SK-N-SH (cell line): ENCODE measurements at places on chromosomes 16 and 17.
A peak's percentile ranks its signal among the peaks of the same experiment; 100 is the strongest.

- DNase-seq = no peak
- H3K36me3 ChIP-seq = no peaks in the 10 kb centered on the region
- H3K27ac ChIP-seq = no peak overlapping the region
- H3K4me1 ChIP-seq = no peaks in the 10 kb centered on the region
Observed at GRCh38 chr16:52781005-52781630, 234.2 kb upstream of the TOX3 start.

DNA sequence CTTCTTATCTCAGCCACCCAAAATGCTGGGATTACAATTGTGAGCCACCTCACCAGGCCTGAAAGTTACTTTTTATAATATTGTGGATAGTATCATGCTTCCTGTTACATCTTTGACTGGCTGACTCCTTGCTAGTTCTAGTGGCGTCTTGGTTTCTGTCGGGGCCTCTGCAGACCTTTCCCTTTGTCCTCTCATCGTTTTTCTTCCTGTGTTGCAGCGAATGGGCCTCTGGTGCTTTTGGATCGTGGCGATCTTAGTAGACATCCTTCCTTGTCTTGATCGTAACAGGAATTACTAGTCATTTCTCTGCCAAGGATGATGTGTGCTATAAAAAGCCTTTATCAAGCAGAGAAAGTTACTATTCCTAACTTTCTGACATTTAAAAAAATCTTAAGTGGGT lies 20.8 kb downstream of the ASPSCR1 start:
- no peaks in the 10 kb centered on the region for H3K27me3 ChIP-seq
- peaks cover 9% of the 10 kb centered on the region; the same call in 1 of the 2 replicates for H3K36me3 ChIP-seq
- H3K4me1 ChIP-seq = peaks cover 8% of the 10 kb centered on the region
- no peak overlapping the region for H3K27ac ChIP-seq

GRCh38 chr16:1526608-1527555 lies 6.6 kb upstream of the TMEM204 start:
- H3K27me3 ChIP-seq = no peaks in the 10 kb centered on the region
- no peaks in the 10 kb centered on the region for H3K36me3 ChIP-seq
- H3K4me1 ChIP-seq = peaks cover 28% of the 10 kb centered on the region; the same call in 1 of the 2 replicates
- no peak for DNase-seq

DNA sequence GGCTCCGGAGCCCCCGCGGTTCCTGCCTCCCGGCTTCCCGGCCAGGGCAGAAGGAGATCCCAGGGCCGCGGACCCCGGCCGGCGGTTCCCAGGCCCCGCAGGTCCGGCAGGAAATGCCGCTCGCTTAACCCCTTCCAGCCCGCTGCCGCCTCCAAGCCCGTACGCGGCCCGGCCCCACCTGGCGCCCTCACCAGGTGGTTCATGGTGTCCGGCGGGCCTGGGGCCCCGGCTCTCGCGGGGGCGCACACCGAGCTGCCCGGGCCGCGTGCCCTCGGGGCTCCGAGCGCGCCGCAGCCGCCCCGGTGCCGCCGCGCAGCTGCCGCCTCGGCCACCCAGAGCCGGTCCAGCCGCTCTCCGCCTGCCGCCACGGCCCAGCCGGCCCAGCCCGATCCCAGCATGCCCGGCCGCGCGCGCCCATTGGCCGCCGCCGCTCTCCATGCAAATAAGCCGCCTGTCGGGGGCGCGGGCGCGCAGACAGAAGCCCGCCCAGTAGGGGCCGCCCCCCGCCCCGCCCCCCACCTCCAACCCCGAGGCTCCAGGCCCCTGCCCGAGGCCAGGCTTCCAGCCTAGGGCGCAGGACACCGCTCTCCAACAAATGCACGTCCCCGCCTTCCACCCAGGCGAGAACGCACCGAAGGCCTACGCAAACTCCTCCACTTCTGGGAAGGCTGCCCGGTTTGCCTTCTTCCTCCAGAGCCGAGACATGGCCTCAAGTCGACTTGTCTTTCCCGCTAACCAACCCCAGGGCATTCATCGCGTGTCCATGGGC lies at the start of gene BCAR1:
Gene BCAR1 (minus strand): TSS at position 345 of the 769 bp plus-strand sequence. CDS start 142 bp downstream, at position 203.
- peak within 1 kb of the TSS; percentile 86 for H3K27ac ChIP-seq
- peak; percentile 97 for DNase-seq
- H3K4me3 ChIP-seq = peak within 1 kb of the TSS; percentile 77
- H3K4me1 ChIP-seq = peaks cover 73% of the 10 kb centered on the region; the same call in 1 of the 2 replicates

DNA sequence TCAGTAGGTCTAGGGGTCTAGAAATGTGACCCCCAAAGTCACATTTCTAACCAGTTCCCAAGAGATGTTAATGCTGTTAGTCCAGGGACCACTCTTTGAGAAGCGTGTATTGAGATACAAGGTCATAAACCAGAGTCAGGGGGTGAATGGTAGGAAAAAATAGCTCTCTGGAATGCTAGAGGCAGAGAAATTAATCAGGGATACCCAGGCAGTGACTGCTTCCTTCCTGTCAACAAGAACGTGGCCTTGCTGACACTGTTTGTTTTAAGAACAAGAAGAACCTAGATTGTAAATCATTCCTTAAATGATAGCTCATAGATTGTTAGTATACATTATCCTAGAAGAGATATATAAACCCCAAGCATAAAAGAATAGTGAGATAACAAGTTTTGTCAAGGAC lies 43.8 kb downstream of the PITPNM3 start:
- H3K27ac ChIP-seq = no peak overlapping the region
- no peak for DNase-seq
- H3K4me1 ChIP-seq = peaks cover 16% of the 10 kb centered on the region
- no peaks in the 10 kb centered on the region for H3K27me3 ChIP-seq

DNA sequence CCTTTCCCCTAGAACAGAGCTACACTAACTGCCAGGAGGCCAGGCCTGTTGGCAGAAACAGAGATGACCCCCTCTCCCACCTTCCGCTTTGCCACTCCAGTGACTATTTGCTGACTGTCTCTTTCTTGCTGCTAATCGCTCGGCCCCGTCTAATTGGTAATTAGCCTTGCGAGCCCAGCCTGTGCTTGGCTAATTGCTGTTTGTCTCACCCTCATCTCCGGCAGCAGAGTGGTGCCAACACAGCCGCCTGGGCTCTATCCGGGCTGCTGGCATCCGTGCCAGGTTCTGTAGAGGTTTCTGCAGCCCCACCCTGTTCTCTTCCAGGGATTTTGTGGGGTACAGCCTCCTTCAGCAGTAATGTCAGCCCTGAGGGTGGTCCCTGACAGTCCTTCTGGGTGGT lies 27.4 kb upstream of the PHB1 start:
- H3K27me3 ChIP-seq = peaks cover 12% of the 10 kb centered on the region; the same call in 1 of the 2 replicates
- no peak overlapping the region for H3K27ac ChIP-seq
- peaks cover 14% of the 10 kb centered on the region for H3K4me1 ChIP-seq
- no peaks in the 10 kb centered on the region for H3K36me3 ChIP-seq
- no peak overlapping the region for H3K4me3 ChIP-seq
- DNase-seq = no peak

- peak; percentile 37 for DNase-seq
- no peak overlapping the region for H3K27ac ChIP-seq
- no peaks in the 10 kb centered on the region for H3K36me3 ChIP-seq
- no peaks in the 10 kb centered on the region for H3K27me3 ChIP-seq
Observed at GRCh38 chr16:49183911-49184310, 97.7 kb downstream of the CBLN1 start.

DNA sequence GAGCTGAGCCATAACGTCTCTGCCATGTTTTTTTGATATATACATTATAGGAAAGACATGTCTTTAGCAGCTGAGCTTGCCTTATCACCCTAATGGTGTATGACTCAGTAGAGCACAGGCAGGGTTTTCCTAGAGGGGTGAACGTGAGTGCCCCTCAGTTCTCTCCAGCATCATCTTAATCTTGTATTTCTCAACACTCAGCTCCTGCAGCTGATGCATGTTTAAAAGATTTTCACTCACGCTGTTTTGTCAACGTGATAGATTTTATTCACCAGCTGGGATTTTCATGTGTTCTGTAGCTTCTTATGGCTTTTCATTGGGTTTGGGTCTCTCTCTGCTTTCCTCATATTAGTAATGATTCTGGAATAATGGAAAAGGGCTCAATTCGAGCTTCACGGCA lies 186.0 kb upstream of the PMFBP1 start:
- H3K27ac ChIP-seq = no peak overlapping the region
- no peak overlapping the region for H3K4me3 ChIP-seq
- H3K4me1 ChIP-seq = no peaks in the 10 kb centered on the region

DNA sequence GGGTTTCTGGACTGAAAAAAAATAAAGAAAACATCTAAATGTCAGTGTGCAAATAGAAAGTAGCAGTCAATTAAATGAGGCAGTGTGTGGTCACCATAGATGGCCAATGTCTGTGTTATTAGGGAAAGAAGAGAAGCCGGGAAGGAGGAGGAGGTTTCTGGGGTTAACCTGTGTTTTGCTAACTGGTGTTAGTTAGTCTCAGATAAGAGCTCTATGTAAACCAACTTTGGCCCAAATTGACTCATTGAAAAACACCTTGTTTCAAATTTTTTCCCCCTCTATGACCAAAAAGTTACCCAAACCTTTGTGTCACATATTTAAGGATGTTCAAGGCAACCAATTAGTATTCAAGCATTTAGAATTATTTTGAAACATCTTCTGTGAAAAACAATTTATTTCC lies 530.9 kb downstream of the MAF start:
- no peaks in the 10 kb centered on the region for H3K27me3 ChIP-seq
- no peak overlapping the region for H3K27ac ChIP-seq
- H3K36me3 ChIP-seq = no peaks in the 10 kb centered on the region
- H3K4me1 ChIP-seq = peaks cover 4% of the 10 kb centered on the region; the same call in 1 of the 2 replicates

DNA sequence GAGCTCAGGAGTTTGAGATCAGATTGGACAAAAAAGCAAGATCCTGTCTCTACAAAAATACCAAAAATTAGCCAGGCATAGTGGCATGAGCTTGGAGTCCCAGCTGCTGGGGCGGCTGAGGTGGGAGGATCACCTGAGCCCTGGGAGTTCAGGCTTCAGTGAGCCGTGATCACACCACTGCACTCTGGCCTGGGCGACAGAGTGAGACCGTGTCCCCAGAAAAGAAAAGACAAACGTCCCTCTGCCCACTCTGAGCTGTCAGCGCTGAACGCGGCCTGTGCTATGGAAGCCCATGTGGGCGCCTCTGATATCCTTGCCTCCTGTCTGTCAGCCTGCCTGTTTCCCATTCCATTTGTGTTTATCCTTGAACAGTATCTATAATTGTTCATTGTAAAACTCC lies 50.7 kb downstream of the FOXK2 start:
- peaks cover 63% of the 10 kb centered on the region for H3K36me3 ChIP-seq
- H3K27ac ChIP-seq = no peak overlapping the region
- no peaks in the 10 kb centered on the region for H3K27me3 ChIP-seq
- H3K4me3 ChIP-seq = no peak overlapping the region
- H3K4me1 ChIP-seq = no peaks in the 10 kb centered on the region
- no peak for DNase-seq

GRCh38 chr17:67671493-67671892 lies 46.2 kb upstream of the NOL11 start:
- peak; percentile 59 for DNase-seq
- H3K27ac ChIP-seq = peak overlapping the region; percentile 13; the same call in 1 of the 2 replicates
- H3K36me3 ChIP-seq = peaks cover 7% of the 10 kb centered on the region

GRCh38 chr17:2213291-2213960 lies 90.2 kb downstream of the SMG6 start:
- H3K4me3 ChIP-seq = no peak overlapping the region
- no peak for DNase-seq
- peaks cover 4% of the 10 kb centered on the region for H3K36me3 ChIP-seq

GRCh38 chr16:28879841-28880588 lies 1.7 kb downstream of the ATP2A1 start:
- H3K27me3 ChIP-seq = no peaks in the 10 kb centered on the region
- peak overlapping the region; percentile 24; the same call in 1 of the 2 replicates for H3K27ac ChIP-seq
- peak overlapping the region; percentile 95 for H3K4me3 ChIP-seq
- peaks cover 14% of the 10 kb centered on the region; the same call in 1 of the 2 replicates for H3K4me1 ChIP-seq
